ENCODE measurements at places on chromosomes 12 and 14. TPM values are rescaled to one million over a fixed set of nuclear protein-coding genes. Genes with fewer than 3 reads are reported as not detected.

Gene PCED1B
- 32.9 TPM for total RNA-seq

Gene SUOX
- total RNA-seq, result 0.72 TPM

DNA sequence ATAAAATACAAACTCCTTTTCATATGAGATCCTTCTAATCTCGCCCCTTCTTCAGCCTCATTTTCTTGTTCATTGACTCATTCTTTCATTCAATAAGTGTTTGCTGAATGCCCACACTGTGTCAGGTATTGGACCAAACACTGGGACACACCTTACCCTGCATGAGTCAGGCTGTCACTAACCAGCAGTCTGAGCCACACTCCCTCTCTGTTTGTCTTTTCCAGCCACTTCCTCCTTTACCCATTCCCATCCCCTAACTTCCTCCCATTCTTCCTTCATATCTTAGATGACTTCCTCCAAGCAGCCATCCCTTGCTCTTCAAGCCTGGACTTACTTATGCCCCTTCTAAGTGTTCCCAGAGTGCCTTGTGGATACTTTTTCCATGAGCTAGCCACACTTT lies 27.0 kb upstream of the HIF1A start:
- DNase-seq, result no peak

GRCh38 chr14:32384464-32384863 lies 55.4 kb downstream of the AKAP6 start:
- DNase-seq, result no peak

Gene RAB21
- 111 TPM for total RNA-seq

DNA sequence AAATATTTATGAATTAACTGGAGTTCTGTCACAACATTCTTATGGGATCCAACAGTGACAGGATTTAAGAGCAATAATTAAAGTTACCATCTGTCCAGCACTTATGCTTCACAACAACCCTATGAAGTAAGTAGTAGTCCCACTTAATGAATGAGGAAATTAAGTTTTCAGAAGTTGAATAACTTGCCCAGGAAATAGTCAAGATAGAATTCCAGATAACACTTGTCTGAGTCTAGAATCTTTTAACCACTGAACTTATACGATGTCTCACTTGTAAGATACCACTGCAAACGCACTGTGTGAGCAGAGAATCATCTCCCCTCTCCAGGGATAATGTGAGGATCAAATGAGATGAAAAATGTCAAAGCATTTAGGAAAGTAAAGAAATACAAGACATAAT lies 3.3 kb upstream of the TTC9 start:
- DNase-seq, result no peak
